ENCODE measurements at places on chromosomes 11 and 22.

DNA sequence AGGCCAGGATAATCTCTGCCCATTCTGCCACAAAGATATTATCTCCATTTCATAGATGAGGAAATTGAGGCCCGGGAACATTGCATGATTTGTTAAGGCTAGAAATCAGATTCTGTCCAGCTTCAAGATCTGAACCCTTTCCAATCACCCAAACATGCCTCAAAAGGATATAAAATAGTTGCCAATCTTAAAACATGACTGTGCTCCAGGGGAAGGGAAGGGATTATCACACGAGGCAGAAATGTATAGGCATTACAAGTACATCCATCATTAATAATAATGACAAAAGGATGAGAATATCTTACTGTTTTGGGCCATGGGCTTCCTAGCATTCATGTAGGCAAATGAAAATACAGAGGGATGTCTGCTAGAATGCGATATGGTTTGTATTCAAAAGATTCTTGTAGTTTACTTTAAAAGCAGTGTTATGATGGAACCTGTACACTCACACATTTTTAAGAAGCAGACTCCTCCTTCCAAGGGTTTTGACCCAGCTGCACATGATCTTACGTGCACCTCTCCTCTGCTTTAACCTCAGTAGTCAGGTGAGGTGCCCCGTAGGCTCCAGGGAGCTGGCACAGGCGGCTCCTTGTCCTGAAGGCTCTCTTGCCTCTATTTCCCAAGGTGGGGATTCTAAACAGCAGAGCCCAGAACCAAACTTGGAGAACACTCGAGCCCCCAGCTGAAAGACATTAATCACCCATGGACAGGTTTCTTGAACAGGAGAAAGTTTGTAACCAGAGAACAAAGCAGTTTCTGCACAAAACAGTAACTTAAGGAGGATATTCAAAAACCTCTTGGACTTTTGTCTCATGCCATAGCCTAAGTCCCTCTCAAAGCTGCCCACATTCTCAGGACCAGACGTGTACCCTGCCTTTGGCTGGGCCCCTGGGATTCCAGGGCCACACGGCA is 36.0 kb downstream of the PARVA start:
- DNase-seq, result no peak

GRCh38 chr11:33930317-33931021 is 38.6 kb upstream of the LMO2 start:
- no peak for DNase-seq

GRCh38 chr11:10375280-10375971 is 70.6 kb downstream of the ADM start:
- DNase-seq, result no peak

- no peak for DNase-seq
Measured at GRCh38 chr22:40533712-40534378, 102.7 kb downstream of the MRTFA start.

DNA sequence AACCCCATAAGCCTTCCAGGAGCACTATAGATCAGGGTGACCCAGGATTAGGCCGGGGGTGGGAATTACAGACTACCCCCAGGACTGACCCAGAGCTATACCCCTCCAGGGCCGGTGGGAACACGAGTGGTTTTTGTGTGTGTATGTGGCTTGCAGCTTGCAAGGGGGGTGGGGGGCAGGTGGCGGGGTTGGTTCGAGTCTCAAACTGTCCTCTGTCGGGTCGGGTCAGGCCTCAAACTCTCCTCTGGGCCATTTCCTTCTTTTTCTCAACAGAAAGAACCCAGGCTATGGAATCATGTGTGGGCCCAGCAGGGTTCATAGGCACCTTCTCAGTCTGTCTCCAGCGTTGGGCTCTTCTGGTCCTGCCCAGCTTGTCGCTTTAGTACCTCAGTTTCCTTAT is 58.4 kb downstream of the BCR start:
- no peak for DNase-seq

- peak; percentile 43 for DNase-seq
Measured at GRCh38 chr22:48880749-48881148, 946.9 kb downstream of the BRD1 start.

- DNase-seq, result no peak
Measured at GRCh38 chr22:40187389-40187788, 9.7 kb downstream of the TNRC6B start.

DNA sequence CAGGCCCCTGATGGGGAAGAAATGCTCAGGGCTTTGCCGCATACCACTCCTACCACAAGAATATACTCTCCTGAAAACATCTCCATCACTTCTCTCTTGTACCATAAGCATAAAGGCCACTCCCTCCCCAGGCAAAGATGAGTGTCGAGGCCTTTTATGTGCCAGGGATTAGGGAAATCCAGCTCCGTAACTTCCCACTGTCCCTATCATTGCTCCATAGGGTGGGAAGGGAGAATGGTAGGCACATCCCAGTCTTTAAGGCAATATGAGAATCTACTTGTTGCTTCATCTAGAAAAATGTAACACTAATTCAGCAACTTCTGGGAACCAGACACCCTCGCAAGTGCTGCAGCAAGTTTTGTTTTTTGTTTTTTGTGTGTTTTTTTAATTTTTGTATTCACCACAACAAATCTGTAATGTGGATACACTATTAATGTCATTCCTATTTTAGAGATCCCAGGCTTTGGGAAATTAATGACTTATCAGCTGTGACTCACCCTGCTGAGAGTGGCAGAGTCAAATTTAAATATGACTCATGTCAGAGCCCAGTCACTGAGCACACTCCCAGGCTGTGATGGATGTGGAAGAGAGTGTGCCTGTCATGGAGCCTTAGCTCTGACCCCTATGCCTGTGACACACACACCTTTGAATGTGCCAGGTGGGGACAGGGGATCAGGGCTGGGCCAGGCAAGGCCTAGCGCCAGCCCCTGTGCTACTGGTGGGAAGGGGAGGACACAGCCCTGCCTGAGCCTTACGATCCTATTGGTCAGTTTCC is 23.4 kb downstream of the PANX1 start:
- DNase-seq, result no peak

DNA sequence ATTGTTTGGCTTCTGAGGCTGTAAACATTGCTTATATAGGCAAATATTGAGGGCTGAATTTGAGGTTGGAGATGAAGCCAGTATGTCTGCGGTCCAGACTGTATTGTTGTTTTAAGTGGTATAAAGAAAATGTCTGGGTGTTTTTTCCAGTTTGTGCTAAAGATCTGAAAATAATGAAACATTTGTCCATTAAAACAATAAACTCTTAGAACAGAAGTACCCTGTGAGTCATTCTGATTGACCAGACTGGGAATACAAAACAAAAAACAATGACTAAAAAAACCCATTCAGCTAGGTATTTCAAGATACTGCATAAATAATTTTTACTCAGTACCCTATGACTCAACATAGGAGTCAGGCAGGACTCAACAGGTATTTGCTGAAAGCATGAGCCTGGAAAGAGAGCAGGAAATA is 20.4 kb downstream of the ALKBH8 start:
- DNase-seq, result no peak

- no peak for DNase-seq
Measured at GRCh38 chr11:104853276-104853675, 45.0 kb downstream of the CASP12 start.

Measured in spleen (tissue), 13 donors.